ENCODE measurements at places on chromosomes 3 and 15. TPM values are rescaled to one million over a fixed set of nuclear protein-coding genes. Genes with fewer than 3 reads are reported as not detected.

Gene GOLGA8M
- 10.7 TPM for total RNA-seq

Gene TICRR
- 0.16 TPM for total RNA-seq

- DNase-seq: no peak
These were observed 897.9 kb downstream of the EPHA3 start for GRCh38 chr3:90005281-90005847.

DNA sequence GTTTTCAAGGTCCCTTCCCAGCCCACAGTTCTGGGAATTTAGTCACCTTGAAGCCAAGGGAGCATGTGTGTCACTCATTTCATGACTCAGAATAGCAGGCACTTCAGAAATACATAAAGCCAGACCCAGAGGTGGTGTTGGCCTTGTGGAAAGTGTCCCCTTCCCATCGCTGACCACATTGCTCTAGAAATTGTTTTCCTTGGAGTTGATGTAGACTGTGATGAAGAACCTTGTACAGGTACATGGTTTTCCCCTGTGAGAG, 158.8 kb downstream of the SLCO3A1 start:
- no peak for DNase-seq

- DNase-seq: no peak
These were observed 602.6 kb downstream of the RSL24D1 start for GRCh38 chr15:54594115-54594514.

- no peak for DNase-seq
These were observed 41.9 kb downstream of the NDUFB4 start for GRCh38 chr3:120637851-120638559.

GRCh38 chr15:66389859-66390381, 3.2 kb downstream of the MAP2K1 start:
- DNase-seq: no peak

DNA sequence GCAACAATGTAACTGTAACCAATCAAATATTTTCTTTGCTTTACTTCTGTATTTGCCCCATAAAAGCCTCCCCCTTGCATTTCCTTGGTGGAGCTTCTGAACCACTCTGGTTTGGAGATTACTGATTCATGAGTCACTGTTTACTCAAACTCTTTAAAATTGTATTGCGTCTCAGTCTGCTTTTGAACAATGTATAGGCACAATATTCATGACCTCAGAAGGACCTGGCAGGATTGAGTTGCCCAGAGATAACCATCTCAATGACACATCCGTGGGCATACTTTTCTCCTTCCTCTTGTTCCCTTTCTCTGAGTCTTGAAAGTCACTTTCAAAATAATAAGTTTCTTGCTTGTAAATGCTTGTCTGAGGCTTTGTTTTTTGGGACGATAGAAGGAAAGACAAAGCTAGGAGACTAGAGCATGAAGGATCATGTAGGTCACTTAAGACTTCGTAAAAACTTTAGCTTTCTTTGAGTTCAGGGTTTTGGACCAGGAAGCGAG, 57.1 kb upstream of the POU1F1 start:
- no peak for DNase-seq

- DNase-seq: no peak
These were observed 73.3 kb downstream of the CHCHD6 start for GRCh38 chr3:126777366-126777765.

DNA sequence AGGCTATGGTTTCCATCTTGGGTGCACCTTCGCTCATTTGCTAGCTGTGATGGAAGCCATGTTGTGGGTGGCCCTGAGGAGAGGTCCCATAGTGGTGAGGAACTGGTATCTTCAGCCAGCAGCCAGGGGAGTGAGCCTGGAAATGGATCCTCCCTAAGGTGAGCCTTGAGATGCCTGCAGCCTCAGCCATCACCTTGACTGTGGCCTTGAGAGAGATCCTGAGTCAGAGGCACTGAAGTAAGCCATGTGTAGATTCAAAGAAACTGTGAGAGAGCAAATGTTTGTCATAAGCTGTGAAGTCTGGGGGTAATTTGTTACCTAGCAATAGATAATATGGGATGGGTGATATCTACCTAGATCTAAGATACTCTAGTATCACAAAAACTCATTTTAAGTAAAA, 105.3 kb downstream of the SNRK start:
- no peak for DNase-seq

Gene PRKCD
- 33.4 TPM for total RNA-seq

DNA sequence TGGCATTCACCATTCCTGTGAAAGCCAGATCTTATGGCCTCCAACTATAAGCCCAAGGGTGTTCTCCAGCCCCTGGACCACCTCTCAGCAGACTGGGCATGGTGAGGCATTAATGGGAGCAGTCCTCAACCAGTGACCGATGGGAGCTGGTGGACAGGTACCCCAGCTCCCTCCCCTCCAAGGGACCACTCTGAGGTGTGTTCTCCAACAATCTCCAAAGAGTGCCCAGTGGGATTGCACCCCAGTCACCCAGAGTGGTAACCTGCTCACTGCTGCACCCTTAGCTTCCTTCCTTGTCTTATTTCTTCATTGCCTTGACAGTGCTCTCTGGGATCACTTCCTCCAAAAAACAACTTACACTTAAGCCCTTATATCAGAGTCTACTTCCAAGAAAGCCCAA, 8.2 kb upstream of the ITGA11 start:
- no peak for DNase-seq
